Activated naive CD4-positive, alpha-beta T cell treated with anti-CD3 and anti-CD28 coated beads for 36 hours (primary cell): ENCODE measurements at places on chromosomes 12 and 14. TPM values are rescaled to one million over a fixed set of nuclear protein-coding genes. Genes with fewer than 3 reads are reported as not detected.

GRCh38 chr12:121017966-121018491, 1.7 kb upstream of the C12orf43 start:
- DNase-seq: no peak

GRCh38 chr12:94971923-94972322, 31.6 kb downstream of the NDUFA12 start:
- no peak for DNase-seq

DNA sequence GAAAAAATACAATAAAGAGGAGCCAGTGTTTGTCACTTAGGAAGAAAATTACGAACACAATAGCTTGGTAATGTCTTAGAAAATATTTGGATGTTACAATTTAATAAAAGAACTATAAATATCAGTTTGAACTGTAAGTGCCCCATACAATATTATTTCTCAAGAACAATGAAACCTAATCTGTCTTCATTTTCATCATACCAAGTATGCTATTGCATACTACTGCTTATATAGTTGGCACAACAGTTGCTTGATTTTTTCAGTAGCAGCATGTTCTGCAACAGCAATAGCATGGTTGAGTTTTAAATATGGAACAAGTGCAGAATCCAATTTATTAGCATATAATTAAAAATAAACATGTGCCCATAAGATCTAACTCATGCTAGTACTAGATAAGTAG, 564.6 kb downstream of the C12orf50 start:
- DNase-seq: no peak

The CPM gene
- total RNA-seq: 50.5 TPM

- DNase-seq: no peak
These were observed 171.6 kb downstream of the SLC6A15 start for GRCh38 chr12:84741031-84741430.

DNA sequence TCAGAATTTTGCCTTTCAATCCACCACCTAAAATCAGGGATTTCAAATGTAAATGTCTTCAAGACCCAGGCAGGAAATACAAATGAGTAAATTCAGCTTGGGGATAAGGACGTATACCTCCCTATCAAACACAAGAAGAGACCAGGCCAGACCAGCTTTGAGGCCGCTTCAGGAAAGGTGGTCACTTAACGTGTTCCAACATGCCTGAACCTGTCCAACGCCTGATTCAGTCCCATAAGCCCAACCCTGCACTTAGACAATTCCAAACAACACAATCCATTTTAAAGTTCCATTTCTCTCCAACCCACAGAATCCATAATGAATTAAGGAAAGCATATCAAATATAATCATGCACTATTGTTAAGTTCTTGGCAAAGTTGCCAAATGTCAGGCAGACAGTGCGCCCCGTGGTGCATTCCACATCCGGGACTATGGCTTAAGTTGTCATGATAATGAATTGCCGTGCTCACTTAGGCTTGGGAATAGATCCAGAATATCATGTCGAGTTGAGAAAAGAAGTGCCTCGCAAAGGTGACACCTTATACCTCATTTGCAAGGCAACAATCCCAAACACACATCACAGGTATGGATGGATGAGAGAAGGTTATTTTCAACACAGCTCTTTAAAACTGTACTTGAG, 35.5 kb downstream of the CCDC60 start:
- DNase-seq: no peak

The SLC10A1 gene
- not detected for total RNA-seq

- DNase-seq: no peak
These were observed 3.6 kb downstream of the EID3 start for GRCh38 chr12:104306943-104307654.

- no peak for DNase-seq
These were observed 43.3 kb upstream of the PPP1CC start for GRCh38 chr12:110786012-110786411.

GRCh38 chr12:131137836-131138637, 184.3 kb downstream of the ADGRD1 start:
- DNase-seq: no peak

DNA sequence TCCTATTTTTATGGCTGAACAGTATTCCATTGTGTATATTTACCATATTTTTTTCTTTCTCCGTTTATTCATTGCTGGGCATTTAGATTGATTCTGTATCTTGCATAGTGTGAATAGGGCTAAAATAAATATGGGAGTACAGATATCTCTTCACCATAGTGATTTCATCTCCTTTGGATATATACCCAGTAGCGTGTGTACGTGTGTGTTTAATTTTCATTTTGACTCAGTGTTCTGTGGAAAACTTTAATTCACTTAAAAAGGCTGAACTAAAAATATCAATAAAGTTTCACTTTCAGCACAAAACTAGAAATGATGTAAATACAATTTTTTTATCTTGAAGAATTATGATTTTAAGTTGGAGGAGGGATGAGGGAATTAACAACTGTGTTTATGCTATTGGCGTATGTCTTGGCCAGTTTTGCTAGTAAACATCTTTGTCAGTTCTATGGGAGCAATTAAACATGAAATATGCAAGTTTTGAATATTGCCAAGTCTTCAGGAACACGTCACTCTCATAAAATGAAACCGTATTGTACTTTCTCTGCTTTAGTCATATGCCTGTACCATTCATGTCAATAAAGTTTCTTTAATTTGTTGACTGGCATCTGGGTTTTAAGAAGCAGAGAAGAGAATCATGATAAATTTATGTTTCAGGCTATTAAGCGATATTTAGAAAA, 99.8 kb downstream of the PTGER2 start:
- no peak for DNase-seq

The HECTD1 gene
- 64.1 TPM for total RNA-seq

GRCh38 chr12:76284816-76285750, 63.1 kb downstream of the BBS10 start:
- no peak for DNase-seq

The CLEC7A gene
- not detected for total RNA-seq

- DNase-seq: no peak
These were observed 21.8 kb downstream of the IRAK3 start for GRCh38 chr12:66210840-66211239.

- peak; percentile 63 for DNase-seq
These were observed 1.4 kb downstream of the NR4A1 start for GRCh38 chr12:52052468-52053186.

The TEAD4 gene
- total RNA-seq: 3.7 TPM

- no peak for DNase-seq
These were observed 513 bp downstream of the PFDN5 start for GRCh38 chr12:53295891-53296219.

The CLEC2B gene
- 30.3 TPM for total RNA-seq

DNA sequence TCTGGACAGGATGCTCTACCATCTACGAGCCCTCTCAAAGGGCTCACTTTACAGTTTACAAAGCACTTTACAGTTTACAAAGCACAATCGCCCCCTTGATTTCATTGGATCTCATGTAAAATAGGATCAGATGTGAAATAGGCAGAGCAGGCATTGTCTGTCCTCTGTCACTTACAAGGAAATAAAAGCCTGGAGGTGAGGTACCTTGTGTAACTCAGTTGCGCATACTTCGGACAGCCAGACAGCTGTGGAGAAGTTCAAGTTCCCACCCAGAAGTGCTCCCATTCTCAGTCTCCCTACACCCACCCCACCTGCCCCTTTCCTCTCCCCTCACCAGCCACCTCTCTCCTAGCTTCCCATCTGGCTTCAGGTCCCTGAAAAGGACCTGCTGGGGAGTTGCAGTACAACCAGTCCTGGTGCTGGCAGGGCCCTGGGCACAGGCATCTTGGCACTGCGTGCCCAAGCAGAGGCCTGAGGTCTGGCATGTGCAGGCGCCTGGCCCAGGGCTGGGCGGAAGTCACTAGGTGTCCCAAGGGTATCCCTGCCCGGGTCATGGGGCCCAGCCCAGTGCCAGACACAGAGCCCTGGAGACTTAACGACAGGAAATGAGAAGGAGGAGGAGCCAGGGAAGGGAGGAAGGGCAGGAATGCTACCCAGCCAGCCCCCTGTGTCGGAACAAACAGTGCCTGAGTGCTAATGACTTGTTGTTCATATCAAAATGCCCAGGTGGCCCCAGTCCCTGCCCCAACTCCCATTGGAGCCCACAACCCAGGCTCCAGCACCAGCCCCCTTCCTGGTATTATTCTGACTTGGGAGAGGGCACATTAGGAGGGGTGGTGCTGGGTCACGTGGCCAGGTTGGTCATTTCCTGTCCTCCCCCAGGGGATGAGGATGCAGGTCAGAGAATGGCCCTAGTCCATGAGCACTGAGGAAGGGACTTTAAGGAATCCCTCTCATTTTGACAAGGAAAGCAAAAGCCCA, 5.4 kb downstream of the RAPGEF3 start:
- no peak for DNase-seq

- peak; percentile 43 for DNase-seq
These were observed 52.3 kb downstream of the TSPAN9 start for GRCh38 chr12:3129301-3130056.

GRCh38 chr14:50528000-50528399, 4.4 kb downstream of the MAP4K5 start:
- DNase-seq: no peak

GRCh38 chr12:63319386-63319785, 168.4 kb upstream of the AVPR1A start:
- DNase-seq: no peak

DNA sequence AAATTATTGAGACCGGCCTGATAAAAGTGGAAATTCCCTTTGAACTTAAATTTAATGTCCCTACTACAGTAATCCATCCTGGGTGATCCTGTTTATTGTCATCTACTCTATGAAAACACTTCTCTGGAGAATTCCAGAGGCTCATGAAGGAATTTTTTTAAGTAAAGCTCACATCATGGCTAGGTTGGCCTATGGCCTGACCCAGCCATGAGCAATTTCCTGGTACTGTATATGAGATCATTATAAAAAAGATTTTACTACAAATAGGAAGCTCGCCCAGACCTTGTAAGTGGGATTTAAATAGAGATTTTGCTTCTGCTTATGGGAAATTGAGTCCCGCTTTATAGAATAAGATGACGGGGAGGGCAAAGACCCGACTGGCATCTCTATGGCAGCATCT, 215.5 kb downstream of the DPF3 start:
- DNase-seq: no peak

The AQP6 gene
- total RNA-seq: not detected

The KRT75 gene
- not detected for total RNA-seq

- DNase-seq: no peak
These were observed 23.0 kb upstream of the GPR132 start for GRCh38 chr14:105087963-105088811.

GRCh38 chr12:131137009-131137835, 183.5 kb downstream of the ADGRD1 start:
- DNase-seq: no peak

DNA sequence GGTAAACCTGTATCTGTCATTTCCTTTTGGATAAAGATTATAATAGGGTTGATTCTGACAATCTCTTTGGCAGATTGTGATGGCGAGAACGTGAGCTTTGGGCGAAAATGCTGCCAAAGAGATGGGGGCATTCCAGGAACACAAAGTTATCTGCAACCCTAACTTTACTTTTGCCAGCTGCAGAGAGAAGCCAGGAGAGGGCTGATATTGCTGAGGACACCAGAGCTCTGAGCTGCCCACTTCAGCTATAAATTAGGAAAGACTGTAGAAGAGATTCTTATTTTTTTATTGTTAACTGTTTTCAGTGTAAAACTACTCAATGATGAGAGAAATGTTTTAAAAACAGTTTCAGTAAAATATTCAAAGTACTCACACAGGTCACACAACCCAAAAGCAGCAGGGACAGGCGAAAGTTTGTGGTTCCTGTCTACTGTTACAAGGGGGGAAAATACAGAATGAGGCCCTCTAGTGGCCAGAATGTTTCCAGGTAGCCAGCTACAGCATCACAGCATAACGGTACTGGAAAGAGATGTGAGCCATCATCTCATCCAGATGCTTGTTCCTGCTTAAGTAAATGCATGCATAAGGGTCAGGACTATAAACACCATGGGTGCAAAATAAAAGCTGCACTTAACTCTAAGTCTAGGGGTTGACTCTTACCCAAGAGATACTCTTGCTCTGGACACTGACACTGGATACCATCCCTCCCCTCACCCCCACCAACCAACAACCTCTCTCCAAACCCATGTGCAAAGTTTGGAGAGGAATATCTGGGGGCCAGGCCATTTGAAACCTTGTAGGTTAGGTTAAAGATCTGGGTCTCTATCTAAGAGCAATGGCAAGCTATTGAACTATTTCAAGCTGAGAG, 498.4 kb downstream of the RMST start:
- peak; percentile 41 for DNase-seq

The LTBR gene
- 3.1 TPM for total RNA-seq

The AVPR1A gene
- total RNA-seq: not detected

DNA sequence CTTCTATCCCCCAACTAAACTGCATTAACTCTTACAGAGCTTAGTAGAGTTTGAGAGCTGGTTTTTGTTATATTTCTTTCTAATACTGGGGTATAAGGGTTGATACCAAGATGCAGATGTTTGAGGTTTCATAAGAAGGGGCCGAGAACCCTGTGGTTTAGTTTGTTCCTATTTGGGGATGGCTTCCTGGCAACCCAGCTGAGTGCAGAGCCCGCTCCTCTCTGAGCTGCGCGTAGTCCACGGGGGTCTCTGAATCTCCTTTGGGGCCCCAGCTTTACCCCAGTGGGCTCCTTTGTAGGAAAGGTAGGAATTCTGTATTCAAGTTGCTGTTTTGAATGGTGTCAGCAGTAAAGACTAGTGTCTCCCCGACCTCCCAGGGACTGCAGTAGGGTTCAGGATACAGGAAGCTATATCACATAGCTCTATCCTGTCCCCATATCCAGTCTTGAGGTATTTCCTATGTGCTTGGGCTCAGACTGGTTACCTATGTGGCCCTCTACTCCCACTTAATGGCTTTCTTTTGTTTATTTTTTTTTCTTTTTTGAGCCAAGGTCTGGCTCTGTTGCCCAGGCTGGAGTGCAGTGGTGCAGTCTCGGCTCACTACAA, 25.4 kb downstream of the PLXNC1 start:
- no peak for DNase-seq

DNA sequence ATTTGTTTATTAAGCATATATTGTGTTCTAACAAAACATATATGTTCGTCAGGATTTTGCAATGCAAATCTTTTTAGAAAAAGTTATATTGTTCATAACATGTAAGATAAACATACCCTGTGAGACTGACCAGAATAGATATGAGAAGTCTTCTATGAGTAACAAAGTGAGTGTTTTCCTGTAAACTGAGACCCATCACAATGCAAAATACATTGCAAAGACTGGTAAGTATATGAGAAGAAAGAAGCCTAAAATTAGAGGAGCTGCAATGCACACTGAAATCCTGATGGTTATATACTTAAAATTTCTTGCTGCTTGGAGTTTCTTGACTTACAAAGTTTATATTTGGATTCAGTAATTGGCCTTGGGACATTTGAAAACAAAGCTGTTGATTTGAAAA, 6.0 kb downstream of the HMGA2 start:
- DNase-seq: no peak
